ENCODE measurements at places on chromosomes 12 and 14. TPM values are rescaled to one million over a fixed set of nuclear protein-coding genes. Genes with fewer than 3 reads are reported as not detected.
A peak's percentile ranks its signal among the peaks of the same experiment; 100 is the strongest.

GRCh38 chr12:56565510-56566101 lies 44.0 kb downstream of the RBMS2 start:
- peaks cover 55% of the 10 kb centered on the region for H3K4me1 ChIP-seq
- peaks cover 33% of the 10 kb centered on the region for H3K36me3 ChIP-seq
- H3K27me3 ChIP-seq = no peaks in the 10 kb centered on the region
- H3K27ac ChIP-seq = peak overlapping the region; percentile 90

DNA sequence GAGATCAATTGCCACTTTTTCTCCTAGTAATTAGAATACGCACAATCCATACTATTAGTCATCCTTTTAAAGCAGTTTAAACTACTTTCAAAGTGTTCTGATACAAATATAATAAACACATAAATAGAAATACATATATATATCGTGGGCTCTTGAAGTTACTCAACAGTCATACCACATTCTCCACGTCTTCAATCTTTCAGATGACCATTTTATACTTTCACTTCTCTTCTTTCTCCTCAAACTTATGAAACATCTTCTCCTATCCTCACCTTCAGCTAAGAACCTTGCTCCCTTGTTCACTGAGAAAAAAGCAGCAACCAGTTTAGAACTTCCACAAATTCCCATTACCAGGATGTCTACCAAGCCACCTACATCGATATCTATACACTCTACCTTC lies 19.2 kb downstream of the CEP290 start:
- H3K4me3 ChIP-seq = no peak overlapping the region
- H3K27ac ChIP-seq = no peak overlapping the region
- DNase-seq = no peak
- no peaks in the 10 kb centered on the region for H3K4me1 ChIP-seq
- H3K36me3 ChIP-seq = peaks cover 90% of the 10 kb centered on the region
- no peaks in the 10 kb centered on the region for H3K27me3 ChIP-seq

- DNase-seq = peak; percentile 58
- H3K4me1 ChIP-seq = peaks cover 19% of the 10 kb centered on the region
- H3K4me3 ChIP-seq = peak overlapping the region; percentile 82
- H3K27ac ChIP-seq = peak overlapping the region; percentile 66
These were observed 490 bp downstream of the RILPL1 start for GRCh38 chr12:123532808-123533649.

DNA sequence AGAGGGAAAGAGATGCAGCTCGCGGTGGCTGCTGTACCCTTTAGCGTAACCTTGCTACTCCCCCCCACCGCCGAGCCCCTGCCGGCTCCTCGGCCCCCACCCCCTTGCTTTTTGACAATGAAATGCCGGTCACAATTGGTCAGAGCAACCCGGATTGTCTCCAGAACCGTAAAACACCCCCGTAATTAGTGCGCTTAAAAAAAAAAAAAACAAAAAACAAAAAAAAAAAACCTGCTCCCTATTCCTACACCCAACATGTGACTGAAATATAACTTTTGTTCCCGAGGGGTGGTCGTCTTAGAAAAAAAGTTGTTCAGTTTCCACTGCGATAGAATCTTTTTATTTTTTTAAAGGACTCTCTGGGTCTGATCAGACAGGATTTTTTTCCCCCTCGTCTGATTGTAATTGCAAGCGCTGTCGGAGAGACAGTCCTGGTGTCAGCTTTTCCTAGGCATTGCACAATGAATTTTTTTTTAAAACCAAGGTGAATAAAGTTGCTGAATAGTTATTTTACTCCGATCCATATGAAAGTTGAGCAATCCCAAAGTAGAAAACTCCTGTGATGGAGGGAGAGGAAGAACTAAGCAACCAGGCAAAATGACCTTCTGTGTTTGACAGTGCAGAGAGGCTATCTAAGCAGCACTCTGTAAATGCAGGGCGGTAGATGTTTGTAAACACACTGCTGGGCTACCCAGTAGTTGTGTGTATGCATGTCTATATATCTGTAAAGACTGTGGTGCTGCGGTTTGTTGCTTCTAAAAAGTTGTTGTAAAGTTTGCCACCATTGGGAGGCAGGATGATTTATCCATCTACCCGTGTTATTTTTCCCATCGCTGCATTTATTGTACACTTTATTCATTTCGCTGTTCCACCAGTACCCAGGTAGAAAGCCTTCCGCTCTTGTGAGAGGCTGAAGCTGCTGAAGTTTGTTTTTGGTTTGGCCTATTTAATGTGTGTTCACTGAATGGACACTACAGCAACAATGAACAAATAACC lies 1.1 kb downstream of the ETV6 start:
- peaks cover 28% of the 10 kb centered on the region for H3K4me1 ChIP-seq
- no peak for DNase-seq
- no peaks in the 10 kb centered on the region for H3K27me3 ChIP-seq
- H3K36me3 ChIP-seq = no peaks in the 10 kb centered on the region
- peak overlapping the region; percentile 98 for H3K27ac ChIP-seq

The CLEC1A gene
- total RNA-seq = 3.2 TPM

GRCh38 chr14:36181417-36181816 lies 4.9 kb upstream of the PTCSC3 start:
- no peaks in the 10 kb centered on the region for H3K4me1 ChIP-seq
- H3K4me3 ChIP-seq = no peak overlapping the region
- no peak overlapping the region for H3K27ac ChIP-seq
- no peak for DNase-seq
- no peaks in the 10 kb centered on the region for H3K36me3 ChIP-seq

Measured in heart right ventricle (tissue), 16 donors.